ENCODE measurements at places on chromosomes 7 and 10.

- DNase-seq, result no peak
Measured at GRCh38 chr10:48520594-48520993, 84.3 kb downstream of the ARHGAP22 start.

DNA sequence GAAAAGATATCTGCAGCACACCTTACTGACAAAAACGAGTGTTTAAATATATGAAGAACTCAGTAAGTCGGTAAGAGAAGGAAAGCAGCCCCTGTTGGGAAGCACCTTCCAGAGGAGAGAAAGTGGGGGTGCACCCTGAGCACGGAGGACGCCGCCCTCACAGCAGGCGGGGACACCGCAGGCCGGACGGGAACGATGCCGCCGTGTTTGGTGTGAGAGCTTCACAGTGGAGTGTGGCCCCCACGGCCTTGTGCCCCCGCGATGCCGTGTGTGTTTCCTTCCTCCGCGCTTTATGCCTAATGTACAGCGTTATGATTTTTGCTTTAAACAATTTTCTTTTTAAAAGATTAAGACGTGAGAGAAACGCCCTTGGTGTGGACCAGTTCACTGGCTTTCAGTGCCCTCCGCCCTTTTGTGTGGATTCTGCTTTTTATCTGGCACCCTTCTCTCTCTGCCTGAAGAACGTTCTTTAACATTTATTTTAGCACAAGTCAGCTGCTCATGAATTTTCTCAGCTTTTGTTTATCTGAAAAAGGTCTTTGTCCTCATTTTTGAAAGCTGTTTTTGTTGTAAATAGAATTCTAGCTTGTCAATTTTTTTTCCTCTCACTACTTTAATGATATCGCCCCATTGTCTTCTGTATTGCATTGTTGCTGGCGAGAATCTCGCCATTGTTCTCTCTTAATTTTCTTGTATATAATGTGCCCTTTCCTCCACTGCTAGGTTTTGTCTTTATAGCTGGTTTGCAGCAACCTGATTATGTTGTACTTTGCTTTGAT is 110.7 kb downstream of the INPP5A start:
- DNase-seq, result no peak

DNA sequence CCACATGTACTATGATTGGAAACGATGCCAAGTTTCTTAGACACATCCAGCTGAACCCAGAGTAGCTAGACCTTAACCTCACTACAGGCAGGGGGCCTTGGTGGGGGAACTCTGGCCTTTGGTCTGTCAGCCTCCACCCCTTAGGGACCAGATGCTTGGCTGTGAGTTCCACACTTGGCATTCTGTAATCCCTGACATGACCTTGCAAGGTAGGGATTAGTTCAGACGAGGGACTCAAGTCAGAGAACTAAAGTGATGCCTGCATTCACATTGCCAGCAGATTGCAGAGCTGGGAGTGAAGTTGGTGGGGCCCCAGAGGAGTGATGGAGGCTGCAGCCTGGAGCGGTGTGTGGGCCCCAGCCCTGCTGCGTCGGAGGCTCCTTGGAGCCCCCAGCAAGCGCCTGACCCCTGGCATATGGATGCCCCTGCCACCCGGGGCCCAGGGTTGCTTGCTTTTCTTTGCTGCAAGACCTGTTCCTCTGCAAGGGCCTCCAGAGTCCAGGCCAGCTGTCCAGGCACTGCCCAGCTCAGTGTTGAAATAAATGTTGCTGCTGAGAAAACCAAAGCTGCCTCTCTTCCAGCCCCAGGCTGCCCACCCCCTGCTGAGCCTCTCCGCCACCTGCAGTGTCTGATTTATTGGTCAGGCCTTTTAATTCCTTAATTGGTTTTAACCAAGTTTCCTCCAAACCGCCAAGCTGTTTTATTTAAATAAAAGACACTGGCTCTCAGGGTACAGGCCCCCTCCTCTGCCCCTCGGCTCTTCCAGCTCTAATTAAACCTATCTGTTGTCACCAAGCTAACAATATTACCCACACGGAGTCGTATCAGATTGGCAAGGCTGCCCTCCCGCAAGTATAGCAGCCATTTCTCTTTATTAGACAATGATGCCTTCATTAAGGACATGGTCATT is 4.7 kb downstream of the NPTX2 start:
- no peak for DNase-seq

DNA sequence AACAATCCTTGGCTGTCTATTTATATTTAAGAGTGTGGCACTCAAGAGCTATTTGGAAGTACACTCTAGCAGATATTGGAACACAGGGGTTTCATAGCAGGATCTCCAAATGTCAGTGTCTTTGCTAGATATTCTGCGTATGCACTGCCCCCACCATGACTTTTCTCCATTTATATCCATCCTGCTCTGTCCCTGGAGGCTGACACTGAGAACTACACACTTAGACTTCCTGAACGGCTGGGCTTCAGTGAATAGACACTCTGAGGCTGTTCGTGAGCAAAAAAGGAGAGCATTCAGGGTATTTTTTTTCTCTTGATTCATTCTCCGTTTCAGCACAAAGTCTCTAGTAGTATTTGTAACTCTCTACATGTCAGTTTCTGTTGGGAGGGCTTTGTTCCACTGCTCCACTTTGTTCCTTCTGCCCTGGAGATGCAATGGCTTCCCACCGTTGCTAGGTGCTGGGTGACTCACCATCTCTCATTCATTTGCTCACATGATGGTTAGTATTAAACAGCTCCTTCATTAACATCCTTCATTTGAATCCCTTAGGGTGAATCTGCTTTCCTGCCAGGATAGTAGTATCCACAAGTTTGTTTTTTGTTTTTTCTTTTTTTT is 155.9 kb upstream of the SLC13A1 start:
- DNase-seq, result no peak

Measured in AG09309 (cell line).